Activated naive CD8-positive, alpha-beta T cell treated with anti-CD3 and anti-CD28 coated beads, Interleukin-2, amount 50 U/mL, for 24 hours (primary cell): ENCODE measurements at places on chromosomes 5 and 9.

- no peak for DNase-seq
Measured at GRCh38 chr9:123419721-123420591, 64.0 kb downstream of the CRB2 start.

GRCh38 chr9:13410566-13411031 lies 131.1 kb upstream of the MPDZ start:
- DNase-seq, result no peak

- DNase-seq, result no peak
Measured at GRCh38 chr5:125100342-125100741, 353.9 kb upstream of the ZNF608 start.

DNA sequence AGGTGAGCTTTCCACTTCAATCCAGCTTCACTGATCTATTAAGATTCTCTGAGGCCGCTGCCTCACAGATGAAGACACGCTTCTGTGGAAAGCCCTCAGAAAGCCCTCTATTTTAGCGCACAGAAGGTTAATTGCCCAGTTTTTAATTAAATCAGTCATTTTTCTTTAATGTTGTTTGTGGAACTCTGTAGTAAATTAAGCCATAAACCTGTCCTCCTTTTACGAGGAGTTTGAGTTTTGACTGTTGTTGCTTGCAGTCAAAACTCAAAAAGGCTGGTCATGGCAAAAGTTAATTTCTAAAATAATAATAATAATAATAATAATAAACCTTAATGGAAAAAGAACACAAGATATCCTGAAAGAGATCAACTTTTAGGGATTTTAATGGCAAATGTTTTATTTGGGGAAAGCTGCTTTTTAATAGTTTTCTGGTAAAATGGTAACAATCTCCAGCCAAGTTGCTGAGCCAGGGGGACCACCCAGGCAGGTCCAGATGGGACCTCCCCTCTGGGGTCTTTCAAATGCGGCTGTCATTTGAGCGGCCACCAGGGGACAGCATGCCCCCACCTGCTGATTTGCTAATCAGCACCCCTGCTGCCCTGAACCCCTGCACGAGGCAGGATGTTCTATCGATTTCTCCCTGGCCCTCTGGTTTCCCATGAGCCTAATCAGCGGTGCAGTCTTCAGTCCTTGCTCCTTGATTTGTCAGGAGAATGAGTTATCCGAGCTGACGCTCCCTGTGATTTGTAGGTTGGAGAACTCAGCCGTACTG lies 247.2 kb downstream of the FSTL4 start:
- DNase-seq, result peak; percentile 31

DNA sequence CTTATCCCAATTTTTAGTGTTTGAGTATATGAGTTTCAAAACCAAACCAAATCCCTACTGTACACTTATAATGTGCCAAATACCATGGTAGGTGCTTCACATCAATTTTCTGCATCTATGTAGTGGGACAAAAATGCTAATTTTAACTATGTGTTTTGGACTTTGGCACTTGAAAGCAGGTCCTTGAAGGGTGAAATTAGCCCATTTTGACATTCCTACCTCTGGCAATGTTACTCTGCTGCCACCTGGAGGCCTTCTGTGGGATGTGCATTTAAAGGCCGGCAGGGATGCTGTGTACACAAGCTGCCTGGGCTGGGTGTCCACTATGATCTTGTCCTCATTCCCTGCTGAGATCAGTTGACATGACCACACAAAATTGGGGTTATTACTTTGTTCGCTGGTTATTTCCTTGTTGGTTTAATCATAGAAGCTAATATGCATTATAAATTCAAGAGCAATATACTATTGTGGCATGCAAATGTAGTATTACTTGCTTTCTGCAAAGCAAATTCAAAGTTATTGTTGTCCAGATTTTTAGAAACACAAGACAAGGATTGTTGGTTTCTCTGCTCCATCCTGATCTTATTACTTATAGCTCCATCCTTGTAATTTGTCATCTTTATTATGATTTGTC lies 166.8 kb downstream of the ARHGEF28 start:
- peak; percentile 62 for DNase-seq

DNA sequence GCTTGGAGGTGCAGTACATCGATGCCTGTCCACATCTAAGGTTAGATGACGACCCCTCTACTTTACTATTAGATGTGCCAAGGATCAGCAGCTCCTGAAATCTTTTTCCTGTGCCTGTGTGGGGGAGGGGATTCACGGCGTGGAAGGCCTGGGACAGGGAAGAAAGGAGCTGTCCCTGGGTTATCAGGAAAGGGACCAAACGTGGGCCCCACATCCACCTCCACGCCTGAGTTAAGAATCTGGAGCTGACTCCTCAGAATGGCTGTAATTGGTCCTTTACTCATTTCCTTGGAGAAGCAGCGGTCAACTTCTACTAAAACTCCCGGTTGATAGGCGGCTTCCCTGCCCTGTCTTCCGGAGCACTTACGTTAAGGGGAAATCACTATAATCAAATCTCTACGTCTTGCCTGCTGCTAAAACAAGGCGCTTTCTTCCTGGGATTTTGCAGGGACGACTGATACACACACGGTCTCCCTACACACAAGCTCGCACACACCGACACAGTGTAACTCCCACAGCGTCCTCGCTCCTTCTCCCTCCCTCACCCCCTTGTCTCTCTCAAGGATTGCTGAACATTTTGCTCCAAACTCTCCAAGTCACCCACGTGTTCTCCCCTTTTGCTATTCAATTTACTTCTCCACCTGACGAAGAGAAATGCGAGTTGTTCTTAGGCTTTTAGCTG lies 1.4 kb downstream of the PDE4D start:
- DNase-seq, result no peak

DNA sequence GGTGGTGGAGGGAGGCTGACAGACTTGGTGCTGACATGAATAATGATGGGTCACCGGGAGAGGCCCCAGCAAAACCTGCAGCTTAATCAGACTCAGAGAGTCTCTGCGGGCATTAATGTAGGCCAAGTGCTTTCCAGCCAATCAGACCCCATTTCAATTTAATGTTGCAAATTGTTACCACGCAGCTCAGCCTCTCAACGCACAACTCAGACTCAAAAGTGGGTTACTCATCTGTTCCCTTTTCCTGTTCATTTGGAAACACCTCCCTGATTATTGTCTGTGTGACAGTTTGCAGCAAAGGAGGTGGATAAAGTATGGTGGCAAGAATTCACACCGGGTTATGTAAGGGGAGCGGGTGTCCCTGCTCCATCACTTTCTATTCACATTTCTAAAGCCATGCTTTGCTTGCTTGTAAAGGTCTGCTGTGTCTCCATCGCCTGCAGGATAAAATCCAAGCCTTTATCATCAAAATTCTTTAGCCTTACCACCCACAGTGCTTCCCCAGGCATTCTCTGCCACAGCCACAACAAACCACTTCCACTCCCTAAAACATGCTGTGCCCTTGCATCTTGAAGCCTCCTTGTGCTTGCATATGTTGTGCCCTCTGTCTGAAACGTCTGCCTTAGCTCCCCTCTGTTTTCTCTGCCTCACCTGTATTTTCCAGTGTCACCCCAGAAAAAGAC lies 156.5 kb downstream of the ASTN2 start:
- no peak for DNase-seq

DNA sequence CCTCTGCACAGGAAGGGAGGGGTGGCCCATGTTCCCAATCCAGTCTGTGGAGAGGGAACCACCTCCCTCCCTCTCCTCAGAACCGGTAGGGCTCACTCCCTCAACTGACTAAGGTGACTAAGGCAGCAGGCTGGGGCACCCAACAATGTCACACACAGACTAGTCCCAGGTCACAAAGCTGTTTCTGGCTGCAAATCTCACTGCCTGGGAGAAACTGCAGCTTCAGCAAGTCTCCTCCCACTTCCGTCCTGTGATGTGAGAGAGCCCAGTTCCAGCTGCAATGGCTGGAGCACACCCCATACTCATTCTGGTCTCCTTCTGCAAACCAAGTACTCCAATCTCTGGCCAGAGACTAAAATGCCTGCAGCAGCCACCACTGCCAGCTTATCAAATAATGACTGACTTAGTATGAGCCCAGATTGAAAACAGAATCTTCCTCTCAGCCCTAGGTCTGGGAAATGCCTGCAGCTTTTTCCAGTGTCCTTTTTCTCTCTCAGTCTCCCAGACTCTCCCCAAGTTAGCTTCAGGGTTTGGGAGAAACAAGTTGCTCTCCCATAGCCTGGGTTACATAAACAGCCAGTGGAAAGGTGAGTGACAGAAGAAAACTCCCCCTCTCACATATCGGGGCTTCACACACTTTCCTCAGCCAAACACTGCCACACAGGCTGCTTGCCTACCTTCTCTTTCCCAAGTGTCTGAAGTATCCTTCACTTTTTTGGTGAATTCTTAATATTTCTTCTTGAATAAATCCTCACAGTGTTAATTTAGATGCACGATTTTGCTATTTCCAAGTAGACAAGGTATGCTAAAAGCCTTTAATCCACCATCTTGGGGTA lies 247.4 kb upstream of the RASA1 start:
- DNase-seq, result peak; percentile 19

GRCh38 chr5:141082228-141082627 lies 12.2 kb upstream of the PCDHB2 start:
- no peak for DNase-seq

- DNase-seq, result no peak
Measured at GRCh38 chr9:127545196-127546124, 66.6 kb upstream of the STXBP1 start.

DNA sequence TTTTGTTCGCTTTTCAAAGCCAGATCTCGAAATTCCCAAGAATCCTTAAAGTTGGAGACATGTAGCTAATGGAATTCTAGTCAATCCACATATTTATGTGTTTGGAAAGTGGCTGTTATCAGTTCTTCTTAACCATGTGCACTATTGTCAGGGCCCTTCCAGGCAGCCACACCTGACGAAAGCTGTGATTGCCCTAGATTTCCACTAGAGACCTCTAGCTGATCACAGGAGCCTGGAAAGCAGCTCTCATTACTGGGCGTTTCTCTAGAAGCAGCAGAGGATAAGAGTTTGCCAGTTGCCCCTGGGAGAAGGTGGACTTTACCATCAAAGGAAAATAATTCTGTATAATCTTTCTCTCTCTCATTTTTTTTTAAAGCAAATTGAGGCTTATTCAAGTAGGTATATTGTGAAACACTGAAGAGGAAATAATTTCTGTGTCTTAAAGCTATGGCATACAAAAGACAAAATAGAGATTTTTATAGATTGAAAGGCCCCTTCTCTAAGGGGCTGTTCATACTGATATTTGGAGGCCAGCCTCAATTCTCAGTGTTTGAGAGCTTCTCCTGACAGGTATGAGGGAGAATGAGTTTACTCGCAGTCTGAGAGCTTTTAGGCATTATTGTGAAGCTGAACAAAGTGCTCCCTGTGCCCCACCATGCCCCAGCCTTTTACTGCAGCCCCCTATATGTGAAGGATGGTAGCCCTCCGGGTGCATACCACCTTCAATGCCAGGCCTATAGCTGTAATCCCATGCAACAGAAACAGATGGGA lies 405.4 kb upstream of the ACTBL2 start:
- DNase-seq, result no peak

- DNase-seq, result no peak
Measured at GRCh38 chr9:5643005-5643624, 14.2 kb downstream of the RIC1 start.

GRCh38 chr5:56757077-56757476 lies 58.3 kb upstream of the MAP3K1 start:
- no peak for DNase-seq

DNA sequence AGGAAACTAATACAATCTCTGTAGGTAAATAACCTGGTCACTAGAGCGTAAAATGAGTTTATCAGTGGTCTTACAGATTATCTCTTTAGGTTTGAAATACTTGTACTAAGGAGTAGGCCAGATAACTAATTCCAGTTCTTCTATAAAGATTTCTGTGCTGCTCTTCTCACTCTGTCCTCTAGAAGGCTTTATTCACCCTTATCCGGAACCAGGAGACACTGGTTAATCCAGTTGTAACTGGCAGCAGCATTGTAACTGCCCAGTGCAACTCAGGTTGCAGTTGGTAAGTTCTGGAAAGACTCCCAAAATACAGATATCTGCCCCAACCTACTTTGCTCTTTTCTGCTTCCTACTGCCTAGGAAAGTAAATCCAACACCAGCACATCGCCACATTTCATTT lies 19.8 kb downstream of the C5orf22 start:
- DNase-seq, result no peak

DNA sequence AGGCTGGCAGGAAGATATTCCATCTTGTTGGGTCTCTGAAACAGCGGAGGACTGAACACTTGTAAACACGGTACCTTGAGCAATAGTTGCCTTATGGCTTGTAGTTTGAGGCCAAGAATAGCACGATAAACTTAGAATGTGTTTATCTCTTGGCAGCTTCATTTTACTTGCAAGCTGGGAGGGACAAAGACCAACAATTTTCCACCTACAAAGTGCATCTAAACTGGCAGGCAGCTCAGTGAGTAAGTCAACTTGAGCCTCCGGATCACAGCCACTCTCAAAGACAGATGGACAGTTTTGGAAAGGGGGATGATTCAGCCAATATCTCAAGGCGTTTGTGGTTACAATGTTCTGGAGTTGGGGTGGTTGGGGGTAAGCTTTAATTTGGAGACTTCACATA lies 652.6 kb downstream of the CETN3 start:
- no peak for DNase-seq

DNA sequence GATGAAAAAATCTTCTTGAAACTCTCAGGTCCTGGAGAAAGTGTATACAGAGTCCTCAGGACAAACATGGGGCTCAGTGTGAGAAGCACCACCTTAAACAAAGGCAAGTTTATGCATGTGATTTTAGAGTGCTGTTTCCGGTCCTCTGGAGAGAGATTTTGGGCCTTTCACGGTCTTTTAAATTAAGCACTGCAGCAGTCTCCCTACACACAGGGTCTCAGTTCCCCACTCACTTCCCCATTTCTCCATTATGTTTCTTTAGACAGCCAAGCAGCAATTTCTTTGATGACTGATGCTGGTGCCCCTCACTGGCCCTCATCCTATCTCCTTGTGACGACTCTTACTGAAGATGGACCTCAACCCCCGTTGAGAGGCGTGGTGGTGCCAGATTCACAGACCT lies 220.2 kb upstream of the CLINT1 start:
- DNase-seq, result no peak

GRCh38 chr5:170315154-170315553 lies 17.6 kb upstream of the LCP2 start:
- no peak for DNase-seq

DNA sequence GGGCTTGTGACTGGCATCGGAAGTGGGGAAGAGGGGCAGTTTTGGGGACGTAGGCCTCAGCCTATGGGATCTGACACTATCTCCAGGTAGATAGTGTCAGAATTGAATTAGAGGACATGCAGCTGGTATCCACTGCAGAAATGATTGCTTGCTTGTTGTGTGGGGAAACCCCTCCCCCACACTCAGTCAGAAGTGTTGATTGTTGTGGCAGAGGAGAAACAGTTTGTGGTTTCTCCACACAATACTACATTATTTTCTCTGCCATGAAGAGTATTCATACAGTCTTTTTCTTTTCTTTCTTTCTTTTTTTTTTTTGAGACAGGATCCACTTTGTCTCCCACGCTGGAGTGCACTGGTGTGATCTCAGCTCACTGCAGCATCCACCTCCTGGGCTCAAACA lies 113.9 kb downstream of the ARRDC3 start:
- no peak for DNase-seq

- DNase-seq, result no peak
Measured at GRCh38 chr5:143533475-143533874, 130.0 kb upstream of the NR3C1 start.

- DNase-seq, result peak; percentile 27
Measured at GRCh38 chr5:149172261-149172660, 31.0 kb downstream of the ABLIM3 start.

- DNase-seq, result no peak
Measured at GRCh38 chr5:7759257-7759871, 91.6 kb downstream of the CFAP90 start.

GRCh38 chr9:109497226-109498153 lies 617 bp downstream of the PTPN3 start:
- no peak for DNase-seq
